ENCODE measurements at places on chromosomes 1 and 21.

GRCh38 chr1:173474097-173474779 lies 2.9 kb upstream of the PRDX6 start:
- no peak for DNase-seq

DNA sequence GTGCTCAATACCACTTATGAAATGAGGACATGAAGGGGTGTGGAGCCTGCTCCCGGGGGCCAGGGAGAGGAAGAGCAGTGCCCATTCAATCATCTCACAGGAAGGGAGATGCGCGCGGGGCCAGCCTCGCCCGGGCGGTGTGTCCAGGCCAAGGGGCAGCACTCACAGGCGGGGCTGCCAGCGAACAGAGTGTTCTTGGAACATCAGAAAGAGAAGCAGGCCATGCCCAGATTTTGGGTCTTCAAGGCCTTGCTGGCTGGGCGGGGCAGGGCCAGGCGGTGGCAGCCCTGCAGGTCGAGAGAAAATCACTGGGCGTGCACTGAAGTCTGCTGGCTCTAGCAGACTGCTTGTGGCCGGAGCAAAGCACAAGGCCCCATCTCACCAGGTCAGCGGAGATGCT lies 168.6 kb downstream of the PRDM16 start:
- no peak for DNase-seq

- no peak for DNase-seq
Measured at GRCh38 chr1:168260393-168260792, 20.3 kb upstream of the TBX19 start.

GRCh38 chr1:156496211-156496761 lies 4.3 kb downstream of the MEF2D start:
- no peak for DNase-seq

DNA sequence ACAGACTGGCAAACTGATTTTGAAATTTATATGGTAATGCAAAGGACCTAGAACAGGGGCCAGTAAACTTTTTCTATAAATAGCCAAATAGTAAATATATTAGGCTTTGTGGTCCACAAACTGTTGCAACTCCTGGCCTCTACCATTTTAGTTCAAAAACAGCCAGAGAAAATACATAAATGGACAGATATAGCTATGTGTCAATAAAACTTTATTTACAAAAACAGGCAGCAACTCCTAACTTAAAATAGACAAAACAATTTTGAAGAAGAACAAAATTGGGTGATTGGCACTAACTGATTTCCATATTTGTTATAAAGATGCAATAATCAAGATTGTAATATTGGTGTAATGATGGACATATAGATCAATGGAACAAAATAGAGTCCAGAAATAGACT lies 6.7 kb upstream of the TRAF5 start:
- no peak for DNase-seq

DNA sequence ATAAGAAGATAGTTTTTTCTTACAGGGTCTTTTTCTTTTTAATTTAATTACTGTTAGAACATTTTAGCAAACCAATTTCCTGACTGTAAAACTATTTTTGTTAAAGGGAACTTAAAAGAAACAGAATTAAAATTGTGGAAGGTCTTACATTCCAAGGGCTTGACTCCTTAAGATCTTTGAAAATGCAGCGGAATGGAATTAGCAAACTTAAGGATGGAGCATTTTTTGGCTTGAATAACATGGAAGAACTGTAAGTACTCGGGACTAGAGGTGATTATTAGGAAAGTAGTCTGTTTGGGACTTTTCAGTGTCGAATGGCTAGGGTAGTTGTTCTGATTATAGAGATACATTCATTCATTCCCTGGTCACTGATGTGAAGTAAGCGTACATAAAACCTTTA lies 21.5 kb downstream of the LRIG2 start:
- no peak for DNase-seq

DNA sequence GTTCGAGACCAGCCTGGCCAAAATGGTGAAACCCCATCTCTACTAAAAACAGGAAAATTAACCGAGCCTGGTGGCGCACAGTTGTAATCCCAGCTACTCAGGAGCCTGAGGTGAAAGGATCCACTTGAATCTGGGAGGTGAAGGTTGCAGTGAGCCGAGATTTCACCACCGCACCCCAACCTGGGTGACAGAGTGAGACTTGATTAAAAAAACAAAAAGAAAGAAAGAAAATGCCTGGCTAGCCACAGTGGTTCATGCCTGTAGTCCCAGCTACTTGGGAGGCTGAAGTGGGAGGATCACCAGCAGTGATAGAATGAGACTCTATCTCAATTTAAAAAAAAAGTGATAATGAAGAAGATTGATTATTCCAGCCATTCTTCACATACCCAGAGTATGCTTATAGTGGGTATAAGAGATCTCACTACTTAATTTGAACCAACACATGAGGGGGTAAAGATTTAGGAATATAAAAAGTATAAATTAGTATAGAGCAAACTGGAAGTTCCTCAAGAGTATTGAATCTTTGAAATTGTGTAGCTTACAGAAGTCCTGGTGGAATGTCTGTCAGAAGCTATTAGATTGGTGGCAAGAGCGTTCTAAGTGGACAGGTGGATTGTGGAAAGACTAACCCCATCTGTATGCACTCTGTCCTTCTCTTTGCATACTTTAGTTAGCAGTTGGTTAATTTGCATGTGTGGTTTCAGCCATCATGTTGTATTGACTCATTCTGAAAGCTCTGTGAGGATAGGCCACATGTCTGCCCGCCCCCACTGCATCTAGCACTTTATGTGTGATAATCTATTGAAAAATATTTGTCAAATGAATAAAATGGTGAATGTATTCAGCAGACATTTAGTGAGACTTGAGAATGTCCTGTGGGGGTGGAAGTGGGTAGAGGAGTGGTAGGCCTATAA lies 25.0 kb downstream of the RLF start:
- peak; percentile 5 for DNase-seq

DNA sequence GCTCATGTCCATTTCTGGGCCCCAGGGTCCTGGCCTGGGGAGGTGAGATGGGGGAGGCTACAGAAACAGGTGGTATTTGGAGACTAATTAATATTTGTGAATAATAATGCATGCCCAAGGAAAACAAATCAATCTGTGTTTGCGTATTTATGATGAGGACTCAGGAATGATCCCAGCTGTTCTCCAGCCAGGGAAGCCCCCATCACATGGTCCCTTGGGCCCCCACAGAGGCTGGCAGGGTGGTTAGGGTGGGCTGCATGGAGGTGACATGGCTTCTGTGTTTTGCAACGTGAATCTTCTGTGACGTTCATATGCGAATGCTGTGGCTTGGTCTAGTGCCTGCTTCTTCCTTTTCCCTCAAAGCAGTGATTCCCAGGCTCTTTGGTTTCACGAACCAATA lies 10.5 kb downstream of the PTPRF start:
- DNase-seq = no peak

DNA sequence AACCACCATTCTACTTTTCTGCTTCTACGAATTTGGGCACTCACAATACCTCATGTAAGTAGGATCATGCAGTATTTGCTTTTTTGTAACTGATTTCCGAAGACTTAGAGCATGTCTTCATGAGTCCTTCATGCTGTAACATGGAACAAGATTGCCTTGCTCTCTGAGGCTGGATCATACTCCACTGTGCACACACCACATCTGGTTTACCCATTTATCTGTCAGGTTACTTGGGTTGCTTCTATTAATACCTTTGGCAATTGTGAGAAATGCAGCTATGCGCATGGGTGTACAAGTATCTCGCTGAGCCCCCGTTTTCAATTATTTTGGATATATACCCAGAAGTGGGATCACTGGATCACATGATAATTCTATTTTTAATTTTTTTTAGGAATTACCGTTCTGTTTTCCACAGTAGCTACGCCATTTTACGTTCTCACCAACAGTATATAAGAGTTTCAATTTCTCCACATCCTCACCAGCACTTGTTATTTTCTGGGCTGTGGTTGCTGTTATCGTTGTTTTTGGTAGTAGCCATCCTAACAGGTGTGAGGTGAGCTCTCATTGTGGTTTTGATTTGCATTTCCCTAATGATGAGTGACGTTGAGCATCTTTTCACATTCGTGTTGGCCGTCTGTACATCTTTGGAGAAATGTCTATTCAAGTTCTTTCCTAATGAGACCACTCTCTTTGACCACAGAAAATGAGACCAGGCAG lies 10.7 kb upstream of the SLC2A5 start:
- DNase-seq = no peak

GRCh38 chr1:112855152-112855828 lies 100.7 kb downstream of the SLC16A1 start:
- no peak for DNase-seq

- no peak for DNase-seq
Measured at GRCh38 chr1:245873883-245874671, 633.0 kb downstream of the SMYD3 start.

DNA sequence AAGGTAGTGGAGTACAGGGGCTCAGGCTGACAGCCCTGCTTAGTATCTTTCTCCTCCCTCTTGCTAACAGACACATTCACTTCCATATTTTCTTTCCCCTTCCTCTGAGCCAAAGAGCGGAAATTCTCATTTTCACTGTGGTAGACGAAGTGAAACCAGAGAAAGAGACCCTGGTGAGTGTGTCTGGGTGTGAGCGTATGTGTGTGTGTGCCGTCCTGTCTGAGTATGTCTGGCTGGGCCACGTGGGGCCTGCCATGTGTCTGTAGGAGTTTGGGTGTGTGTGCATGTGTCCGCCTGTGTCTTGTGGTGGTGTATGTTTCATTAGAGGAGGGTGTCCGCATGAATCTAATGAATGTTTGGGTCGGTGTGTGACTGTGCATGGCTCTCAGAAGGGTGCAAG lies 1.7 kb downstream of the COL8A2 start:
- DNase-seq = no peak

DNA sequence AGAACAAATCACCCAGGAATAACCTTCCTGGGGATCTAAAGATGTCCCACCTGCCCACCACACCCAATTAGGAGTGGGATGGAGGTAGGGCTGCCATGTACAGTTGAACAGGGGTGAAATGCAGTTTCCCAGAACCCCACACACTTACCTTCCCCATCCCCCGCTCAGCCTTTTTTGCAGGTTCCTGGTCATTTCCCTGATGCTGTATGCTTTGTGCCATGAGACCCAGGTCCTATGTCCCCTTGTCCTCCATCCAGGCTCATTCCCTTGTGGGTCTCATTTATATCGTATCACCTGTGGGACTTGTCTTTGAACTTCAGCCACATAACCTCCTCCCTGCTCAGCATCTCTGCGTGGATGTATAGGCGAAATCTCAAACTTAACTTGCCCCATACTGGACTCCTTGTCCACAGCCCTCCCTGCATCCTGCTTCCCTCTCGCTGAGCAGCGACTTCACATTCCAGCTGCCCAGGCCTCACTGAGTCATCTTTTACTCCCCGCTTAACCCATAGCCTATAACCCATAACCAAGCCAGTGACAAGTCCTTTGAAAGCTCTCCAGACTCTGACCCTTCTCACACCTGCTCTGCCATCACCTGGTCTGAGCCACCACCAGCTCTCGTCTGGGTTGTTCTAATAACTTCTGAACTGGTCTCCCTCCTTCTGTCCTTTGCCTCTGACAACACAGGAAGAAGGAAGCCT lies 4.7 kb downstream of the LDLRAD2 start:
- DNase-seq = no peak

DNA sequence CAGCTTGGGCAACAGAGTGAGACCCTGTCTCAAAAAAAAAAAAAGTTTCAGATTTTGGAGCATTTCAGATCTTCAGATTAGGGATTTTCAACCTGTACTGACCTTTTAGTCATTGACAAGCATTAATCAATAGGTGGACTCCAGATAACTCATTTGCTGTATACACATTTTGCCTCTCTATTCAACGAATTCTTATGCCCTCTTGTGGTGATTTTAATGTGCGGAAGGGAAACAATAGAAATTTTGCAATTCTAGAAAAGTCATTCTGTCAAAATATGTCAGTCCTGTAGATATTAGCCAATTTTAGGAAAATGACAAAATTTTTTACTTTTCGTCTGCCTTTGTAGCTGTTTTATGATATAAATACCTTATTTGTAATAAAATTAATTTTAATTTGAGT lies 11.6 kb upstream of the OR2G2 start:
- DNase-seq = no peak

DNA sequence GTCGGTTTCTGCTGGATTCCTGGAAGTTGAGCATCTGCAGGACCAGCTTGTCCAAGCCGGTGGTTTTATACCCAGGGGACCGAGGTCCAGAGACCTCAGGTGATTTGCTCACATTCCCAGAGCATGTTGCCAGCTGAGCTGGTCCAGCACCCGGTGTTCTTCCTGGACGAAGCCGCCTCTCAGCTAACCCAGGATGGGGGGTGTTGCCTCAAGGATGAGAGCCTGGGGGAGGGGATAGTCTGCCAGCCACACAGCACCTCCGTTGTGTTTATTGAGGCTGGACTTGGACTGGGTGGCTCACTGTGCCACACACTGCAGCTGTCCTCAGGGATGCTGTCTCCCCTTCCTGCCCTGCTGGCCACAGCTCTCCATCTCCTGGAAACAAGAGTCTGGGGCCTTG lies 1.5 kb downstream of the TMEM201 start:
- no peak for DNase-seq

DNA sequence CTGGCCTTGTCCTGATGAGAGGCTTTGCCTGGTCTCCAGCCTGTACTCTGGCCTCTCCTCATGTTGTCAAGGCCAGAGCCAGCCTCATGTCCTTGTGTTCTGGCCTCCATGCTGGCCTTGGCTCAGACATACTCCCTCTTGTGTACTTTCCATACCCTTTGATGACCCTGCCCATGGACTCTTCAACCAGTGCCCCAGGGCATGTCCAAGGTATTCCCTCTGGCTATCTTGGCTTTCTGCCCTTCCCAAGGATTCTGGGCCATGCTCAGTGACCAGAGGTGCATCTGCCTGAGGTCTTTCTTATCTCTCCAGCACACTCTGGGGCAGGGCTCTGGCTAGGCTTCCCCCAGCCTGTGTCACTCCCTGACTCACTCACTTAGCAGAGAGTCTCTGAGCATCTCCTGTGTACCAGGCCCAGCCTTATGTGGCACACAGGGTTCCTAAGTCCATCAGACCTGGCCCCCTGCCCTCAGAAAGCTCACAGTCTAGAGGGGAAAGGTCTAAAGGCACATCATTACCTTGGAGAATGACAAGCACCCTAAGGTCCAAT lies 141.4 kb upstream of the GRIK3 start:
- no peak for DNase-seq

GRCh38 chr1:213231795-213232231 lies 180.8 kb downstream of the RPS6KC1 start:
- no peak for DNase-seq

DNA sequence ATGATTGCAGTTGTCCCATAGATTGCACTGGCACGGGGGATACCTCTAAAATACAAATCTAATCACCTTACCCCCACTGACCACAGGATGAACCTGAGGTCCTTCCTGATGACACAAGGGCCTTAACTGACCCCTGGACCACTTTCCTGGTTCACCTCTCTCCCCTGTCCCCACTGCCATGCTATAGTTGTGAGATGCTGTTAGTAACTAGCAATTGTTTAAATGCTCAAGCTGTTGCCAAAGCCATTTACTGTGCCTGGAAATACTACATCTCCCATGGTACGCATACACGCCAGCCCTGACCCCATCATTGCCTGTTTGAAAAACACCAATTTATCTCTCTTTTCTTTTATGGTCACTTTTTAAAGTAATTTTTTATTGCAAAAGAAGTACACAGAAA lies 29.1 kb upstream of the RGS8 start:
- DNase-seq = no peak

- no peak for DNase-seq
Measured at GRCh38 chr1:187266051-187266450, 437.3 kb downstream of the PLA2G4A start.

GRCh38 chr1:216805233-216805632 lies 82.0 kb upstream of the ESRRG start:
- no peak for DNase-seq

GRCh38 chr21:36860736-36861594 lies 105.5 kb downstream of the HLCS start:
- DNase-seq = no peak

GRCh38 chr1:7315946-7316345 lies 455.1 kb upstream of the VAMP3 start:
- DNase-seq = no peak

GRCh38 chr1:84374991-84375696 lies 23.1 kb upstream of the DNASE2B start:
- DNase-seq = no peak

All from activated CD4-positive, alpha-beta T cell treated with anti-CD3 and anti-CD28 coated beads, Interleukin-2, amount 50 U/mL, for 24 hours (primary cell).